Esophagus squamous epithelium (tissue), 5 donors: ENCODE measurements at places on chromosomes 7 and 10. TPM values are rescaled to one million over a fixed set of nuclear protein-coding genes. Genes with fewer than 3 reads are reported as not detected.

DNA sequence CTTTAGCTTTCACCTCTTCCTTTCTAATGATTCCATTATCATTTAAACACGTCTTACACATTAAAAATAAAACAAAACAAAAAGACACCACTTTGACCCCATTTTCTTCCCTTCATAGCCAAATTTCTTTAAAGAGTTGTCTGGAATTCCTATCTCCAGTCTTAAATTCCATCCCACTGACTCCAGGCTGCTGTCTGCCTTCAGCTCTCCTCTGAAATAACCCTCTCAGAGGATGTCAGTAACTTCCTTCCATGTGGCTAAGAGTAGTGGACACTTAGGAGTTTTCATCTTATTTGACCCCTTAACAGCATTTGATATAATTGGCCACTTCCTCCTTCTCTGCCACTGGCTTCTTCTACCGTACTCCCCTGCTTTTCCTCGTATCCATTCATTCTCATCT lies 69.6 kb upstream of the MKX start:
- no peak for DNase-seq

- DNase-seq = no peak
These were observed 733.5 kb downstream of the ZWINT start for GRCh38 chr10:55627501-55628051.

- no peak for DNase-seq
These were observed 100.4 kb downstream of the CUBN start for GRCh38 chr10:17029239-17029580.

DNA sequence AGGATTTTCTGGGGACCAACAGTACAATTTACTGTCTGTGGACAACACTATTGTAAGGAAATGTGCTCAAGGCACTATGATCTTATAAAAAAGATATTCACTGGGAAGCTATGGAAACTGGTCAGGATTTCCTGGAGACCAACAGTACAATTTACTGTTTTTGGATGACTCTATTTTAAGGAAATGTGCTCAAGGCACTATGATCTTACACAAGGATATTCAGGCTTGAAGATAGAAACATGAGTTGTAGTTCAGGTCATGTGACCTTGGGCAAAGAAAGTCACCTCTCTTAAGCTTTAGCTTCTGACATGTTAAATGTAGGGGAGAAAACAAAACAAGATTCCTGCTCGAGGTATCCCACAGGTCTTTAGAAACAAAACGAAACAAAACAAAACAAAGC lies 1.7 kb upstream of the ITPRID1 start:
- DNase-seq = no peak

DNA sequence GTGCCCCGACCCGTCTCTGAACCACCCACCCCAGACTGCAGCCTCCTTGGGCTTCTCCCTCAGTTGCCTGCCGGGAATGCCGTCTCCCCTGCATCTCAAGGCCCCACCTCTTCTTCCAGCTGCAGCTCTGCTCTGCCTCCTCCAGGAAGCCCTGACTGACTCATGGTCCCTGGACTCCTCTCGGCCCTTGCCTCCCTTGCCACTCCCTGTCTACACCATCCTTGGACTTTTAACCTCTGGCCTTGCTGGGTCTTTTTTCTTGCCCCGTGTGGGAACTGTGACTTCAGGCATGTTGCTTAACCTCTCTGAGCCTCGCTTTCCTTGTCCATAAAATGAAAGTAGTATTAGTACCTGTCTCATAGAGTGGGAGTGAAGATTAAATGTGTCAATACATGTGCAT lies 56.3 kb downstream of the C10orf105 start:
- DNase-seq = no peak

GRCh38 chr10:60338786-60339185 lies 50.9 kb downstream of the ANK3 start:
- DNase-seq = no peak

GRCh38 chr7:79523436-79523835 lies 70.0 kb upstream of the MAGI2 start:
- DNase-seq = no peak

CALHM3 gene
- not detected for total RNA-seq

PAPSS2 gene
- 10.6 TPM for total RNA-seq

DPP6 gene
- total RNA-seq = 0.38 TPM
